ENCODE measurements at places on chromosomes 2 and 18.

- no peak for DNase-seq
These were observed 21.6 kb upstream of the TTC39C start for GRCh38 chr18:23992941-23993280.

DNA sequence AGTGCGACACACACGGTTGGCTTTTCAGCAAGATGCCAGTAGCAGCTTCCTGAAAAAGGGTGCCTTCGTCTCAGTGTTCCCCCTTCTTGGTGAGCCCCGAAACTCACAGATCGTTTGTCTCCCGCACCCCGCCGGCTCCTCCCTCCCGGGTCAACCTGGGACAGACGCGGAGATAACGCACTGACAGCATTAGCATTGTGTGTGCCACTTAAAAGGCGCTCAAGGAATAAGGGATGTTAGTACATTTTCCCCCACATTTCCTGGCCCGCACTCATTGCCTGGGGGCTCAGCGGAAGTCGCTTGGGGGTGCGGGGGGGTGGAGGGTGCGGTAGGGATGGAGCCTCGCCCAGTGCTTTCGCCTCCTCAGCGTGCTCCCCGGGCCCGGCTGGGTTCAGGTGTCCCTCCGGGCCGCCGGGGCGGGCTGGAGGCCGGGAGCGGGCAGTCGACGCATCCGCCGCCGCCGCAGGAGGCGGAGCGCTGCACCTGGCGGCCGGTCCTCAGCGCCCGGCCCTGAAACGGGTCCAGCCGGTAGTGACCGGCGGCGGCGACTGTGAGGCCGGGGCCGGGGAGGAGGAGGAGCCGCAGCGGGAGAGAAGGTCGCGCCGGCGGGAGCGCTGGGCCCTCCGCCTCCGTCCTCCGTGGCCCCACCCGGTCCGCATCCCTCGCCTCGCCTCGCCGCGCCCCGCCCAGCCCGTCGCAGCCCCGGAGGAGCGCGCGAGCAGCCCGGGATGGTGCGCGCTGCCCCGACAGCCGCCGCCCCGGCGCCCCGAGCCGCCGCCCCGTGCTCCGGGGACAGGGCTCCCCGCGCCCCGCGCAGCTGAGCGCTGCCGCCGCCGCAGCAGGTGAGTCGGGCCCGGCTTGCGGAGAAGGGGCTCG lies at the start of gene MFSD6:
Gene MFSD6 (plus strand): TSS at position 694 of the 876 bp plus-strand sequence. CDS start 27,675 bp downstream, outside the sequence.
- peak; percentile 30 for DNase-seq

- DNase-seq, result no peak
These were observed 122.3 kb downstream of the PLCL1 start for GRCh38 chr2:197926673-197927072.

DNA sequence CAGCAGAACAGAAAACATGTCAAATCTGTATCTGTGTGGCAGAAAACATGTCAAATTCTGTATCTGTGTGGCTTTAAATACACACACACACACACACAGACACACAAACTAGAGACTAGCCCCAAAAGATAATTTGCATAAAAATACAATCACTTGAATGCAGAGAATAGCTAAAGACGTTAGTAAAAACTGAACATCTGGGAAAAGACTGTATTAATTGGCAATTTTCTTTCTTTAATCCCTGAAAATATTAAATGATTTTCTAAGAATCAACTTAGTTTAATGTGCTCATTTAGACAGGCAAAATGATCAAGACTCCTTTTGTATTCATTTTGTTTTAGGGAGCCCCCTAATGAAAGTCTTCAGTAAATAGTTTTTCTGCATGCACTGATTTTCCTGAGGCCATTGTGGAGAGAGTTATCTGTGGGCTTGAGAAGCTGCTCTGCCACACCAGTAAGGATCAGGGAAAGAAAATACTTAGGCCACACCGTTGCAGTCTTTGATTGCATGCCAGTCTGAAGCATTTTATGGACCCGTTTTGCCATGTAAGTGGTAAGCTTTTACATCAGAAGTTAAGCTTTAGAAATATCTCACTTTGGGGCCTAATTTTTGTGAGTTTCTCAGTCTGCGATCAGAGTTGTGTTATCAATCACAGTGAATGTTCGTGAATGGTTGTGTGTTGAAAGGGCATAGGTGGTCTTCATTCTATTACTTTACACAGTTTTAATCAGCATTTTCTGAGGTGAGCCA lies 2.2 kb downstream of the SPATS2L start:
- DNase-seq, result no peak

GRCh38 chr18:77140030-77140429 lies 7.4 kb upstream of the MBP start:
- DNase-seq, result no peak

DNA sequence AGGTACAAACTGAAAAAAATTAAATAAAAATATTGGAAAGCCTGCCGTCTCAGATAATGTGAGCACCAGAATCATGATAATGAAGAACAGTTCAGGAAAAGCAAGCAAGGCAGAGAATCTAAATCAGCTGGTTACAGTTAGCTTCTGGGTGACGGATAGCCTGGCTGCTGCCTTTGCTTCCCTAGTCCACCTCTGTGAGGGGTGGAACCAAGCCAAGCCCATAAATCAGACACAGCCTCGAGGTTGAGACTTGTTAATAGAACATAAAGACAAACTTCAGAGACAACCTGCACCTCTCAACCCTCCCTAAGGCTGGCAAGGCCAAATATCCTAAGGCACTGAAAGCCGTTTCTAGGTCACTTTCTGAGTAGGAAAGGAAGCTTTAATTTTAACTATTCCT lies 334.7 kb upstream of the SLC39A10 start:
- no peak for DNase-seq

DNA sequence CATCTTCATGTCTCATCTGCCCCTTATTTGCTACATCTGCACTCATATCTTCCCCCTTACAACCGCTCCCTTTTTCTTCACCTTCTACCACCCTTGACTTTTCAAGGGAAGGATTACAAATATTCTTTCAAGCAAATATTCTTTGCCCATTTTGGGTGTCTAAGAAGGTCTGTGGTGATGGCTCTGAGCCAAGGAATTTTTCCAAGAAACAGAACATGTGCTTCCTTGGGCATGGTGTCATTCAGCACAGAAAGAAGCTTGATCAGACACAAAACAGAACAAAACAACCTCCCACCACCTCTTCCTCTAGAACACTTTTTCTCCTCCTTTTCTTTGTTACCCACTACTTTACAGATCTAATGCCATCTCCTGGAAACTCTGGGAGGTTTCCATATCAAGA lies 313.7 kb downstream of the SATB2 start:
- DNase-seq, result no peak

GRCh38 chr2:191637182-191638078 lies 40.5 kb upstream of the NABP1 start:
- DNase-seq, result no peak

DNA sequence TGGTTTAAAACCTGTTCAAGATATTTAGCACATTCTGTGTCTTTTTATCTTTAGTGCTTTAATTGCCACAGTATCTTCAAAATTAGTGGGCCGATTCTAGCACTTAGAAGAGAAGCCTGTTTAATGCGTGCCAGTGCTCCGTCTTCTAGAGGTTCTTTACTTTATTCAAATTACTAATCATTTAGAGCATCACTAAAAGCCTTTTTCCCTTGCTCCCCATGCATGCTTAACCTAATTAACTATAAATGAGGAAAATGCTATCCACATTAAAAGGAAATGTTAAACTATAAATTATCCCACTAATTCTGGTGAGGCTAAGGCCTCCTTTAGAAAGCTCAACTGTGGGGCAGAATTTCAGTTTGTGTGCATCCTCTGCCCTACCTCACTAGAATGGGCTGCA lies 31.5 kb upstream of the INSIG2 start:
- DNase-seq, result no peak

- DNase-seq, result no peak
These were observed 22.2 kb upstream of the MLPH start for GRCh38 chr2:237464757-237465391.

DNA sequence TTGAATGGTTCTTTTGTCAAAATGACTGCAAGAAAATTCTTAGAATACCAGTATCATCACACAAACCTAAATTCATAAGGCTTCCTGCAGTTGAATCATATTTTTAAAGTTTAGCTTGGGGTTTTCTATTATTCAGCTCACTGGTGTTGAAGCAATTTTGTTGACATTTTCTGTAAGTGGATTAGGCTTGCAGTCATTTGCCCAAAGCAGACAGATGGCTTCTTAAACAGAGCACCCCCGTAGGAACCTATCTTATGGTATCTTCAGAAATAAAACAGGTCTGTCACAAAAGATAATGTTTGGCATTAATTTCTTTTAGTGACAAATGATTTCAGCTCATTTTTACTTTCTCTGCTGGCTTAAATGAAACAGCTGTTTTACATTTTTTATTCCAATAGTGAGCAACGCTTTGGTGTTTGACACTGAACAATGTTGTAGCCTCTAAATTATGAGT lies 331.1 kb downstream of the PLCL1 start:
- no peak for DNase-seq

- DNase-seq, result no peak
These were observed 44.5 kb upstream of the SP3 start for GRCh38 chr2:174009488-174010223.

DNA sequence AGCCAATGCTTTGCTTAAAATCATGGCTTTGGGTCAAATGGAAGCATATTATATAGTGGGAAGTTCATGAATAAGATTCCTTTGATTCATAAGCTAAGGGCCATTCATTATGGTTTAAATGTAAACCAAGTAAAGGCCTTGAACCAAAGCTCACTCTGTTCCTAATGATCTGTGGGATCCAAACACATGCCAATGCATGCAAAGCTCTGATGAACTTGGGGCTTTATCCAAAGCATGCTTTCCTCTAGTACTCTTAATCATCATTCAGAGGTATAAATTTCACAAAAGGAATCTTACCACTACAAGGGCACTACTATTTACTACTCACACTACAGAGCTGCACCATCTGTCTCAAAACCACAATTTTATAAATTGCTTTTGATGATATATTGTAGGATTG lies 102.8 kb upstream of the RBMS1 start:
- DNase-seq, result no peak

GRCh38 chr18:33749834-33750233 lies 171.8 kb downstream of the ASXL3 start:
- no peak for DNase-seq

All from stimulated activated CD4-positive, alpha-beta T cell treated with anti-CD3 and anti-CD28 coated beads, TNF-alpha, amount 100 ng/mL, for 48 hours (primary cell).